ENCODE measurements at places on chromosomes 3 and 15.
A peak's percentile ranks its signal among the peaks of the same experiment; 100 is the strongest.

DNA sequence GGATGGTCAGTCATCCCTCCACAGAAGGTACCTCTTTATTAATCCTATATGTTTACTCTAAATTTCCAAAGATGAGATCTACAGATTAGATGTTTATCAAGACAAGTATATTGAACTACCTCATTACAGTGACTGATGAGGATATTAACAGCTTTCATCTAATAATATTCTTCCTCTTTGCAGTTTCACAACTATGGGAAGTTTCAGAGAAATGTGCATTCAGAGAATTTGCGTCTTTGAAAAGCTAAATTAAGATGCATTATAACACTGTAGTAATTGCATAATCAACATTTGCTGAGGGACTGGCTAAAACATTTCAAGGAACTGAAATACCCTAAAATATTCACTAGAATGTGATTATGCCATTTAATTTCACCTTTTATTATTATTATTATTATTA lies 46.7 kb downstream of the MCF2L2 start:
- no peak for DNase-seq

DNA sequence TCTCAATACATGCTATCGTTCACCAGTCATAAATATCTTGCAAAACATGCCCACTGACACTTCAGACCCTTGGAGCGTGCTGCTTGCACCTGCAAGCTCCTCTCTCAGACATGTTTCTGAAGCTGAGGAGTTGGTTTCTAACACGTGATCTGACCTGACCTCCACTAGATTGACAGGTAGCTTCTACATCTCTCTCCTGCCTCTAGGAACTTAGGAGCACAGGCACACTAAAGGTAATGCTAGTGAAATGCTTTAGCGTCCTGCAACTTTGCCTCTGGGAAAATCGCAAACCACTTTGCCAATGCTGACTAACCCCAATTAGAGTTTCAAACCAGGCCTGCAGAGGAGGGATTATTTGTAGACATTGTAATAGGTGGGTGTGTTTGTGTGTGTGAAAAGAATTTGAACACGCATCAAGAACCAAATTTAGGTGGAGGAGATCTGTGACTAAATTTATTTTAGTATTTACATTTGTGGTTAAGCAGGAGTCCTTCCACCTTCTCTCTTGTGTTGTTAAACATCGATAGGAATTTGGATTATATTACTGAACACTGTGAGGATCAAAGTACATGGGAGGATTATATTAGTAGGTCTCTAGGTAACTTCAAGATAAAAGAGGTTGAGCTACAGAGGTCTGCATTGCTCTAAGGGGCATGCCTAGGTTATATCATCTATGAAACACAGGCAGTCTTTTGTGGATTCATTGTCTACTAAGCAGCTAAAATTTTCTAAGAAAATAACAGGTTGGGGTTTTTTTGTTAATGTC lies 86.7 kb upstream of the ZBED2 start:
- DNase-seq = no peak

DNA sequence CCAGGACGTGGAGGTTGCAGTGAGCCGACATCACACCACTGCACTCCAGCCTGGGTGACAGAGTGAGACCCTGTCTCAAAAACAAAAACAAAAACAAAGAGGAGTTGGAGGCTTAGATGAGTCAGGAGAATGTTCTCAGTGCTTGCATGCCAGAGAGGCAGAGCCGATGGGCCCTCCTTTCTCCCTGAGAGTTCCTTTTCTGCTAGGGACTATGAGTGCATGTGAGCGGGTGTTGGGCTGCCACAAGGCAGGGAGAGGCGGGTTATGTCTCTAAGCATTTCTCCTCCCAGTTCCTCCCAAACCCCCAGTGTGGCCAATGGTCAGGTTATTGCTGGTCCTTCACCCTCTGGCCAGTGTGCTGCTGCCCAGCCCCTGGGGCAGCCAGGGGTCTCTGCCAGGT lies 45.1 kb downstream of the RTP1 start:
- DNase-seq = no peak

DNA sequence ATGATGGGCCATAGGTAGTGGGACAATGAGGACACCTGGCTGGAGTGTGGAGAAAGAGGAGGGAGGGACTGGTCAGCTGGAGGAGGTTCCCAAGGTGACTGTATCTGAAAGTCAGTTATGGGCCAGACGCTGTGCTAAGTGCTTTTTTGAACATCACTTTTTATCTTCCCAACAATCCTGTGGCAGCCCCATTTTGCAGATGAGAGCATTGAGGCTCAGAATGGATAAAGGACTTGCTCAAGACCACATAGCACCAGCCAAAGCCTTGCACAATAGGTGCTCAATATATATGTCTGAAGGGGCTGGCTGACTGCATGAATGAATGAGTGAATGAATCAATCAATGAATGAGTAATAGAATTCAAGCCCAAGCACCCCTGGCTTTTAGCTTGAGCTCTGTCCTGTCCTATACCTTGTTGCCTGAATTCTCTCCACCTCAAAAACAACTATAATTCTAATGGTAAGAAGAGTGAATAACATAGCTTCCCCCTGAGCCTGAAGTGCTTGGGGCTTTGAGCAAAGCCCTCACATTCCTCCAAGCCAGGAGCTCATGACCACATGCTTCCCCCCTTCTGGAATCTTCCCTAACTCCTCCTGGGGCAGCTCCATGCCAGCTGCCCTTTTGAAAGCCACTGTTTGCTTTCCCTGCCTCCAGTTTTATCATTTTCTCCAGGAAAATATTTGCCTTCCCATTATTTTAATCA lies 150.9 kb downstream of the RPLP1 start:
- DNase-seq = no peak

DNA sequence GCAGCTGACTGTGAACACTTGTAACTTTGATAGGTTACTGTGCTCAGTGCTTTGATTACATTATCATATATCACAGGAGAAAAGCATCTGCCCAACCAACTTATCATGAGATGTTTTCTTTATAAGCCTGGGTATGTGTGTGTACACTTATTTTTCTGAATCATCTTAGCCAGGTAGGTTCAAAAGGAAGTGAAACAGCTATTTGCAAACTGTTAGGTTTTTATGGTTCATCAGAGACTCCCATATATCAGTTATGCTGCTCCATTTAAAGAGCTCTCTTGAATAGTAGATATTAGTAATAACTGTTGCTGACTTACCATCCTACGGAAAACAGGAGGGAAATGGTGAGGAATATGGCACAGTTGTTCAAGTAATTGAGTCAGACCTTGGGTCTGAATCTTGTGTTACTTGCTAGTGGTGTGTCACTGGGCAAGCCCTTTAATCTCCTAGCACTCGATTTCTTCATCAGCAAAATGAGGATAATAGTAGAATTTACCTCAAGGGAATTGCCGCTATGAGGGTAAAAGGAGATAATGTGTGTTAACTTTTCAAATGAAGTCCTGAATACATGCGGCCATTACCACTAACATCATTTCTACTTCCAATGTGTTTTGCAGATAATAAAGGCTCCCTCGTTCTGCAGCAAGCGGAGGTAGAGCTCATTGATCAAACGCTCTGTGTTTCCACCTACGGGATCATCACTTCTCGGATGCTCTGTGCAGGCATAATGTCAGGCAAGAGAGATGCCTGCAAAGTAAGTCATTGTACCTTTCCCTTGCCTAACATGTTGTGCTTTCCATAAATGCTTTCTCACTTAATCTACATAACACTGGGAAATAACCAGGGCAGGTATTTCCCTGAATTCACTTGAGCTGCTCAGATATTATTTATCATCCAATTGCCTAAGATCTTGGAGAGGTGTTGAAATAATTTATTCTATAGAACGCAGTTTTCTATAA lies 7.8 kb upstream of the C3orf52 start:
- DNase-seq = no peak

DNA sequence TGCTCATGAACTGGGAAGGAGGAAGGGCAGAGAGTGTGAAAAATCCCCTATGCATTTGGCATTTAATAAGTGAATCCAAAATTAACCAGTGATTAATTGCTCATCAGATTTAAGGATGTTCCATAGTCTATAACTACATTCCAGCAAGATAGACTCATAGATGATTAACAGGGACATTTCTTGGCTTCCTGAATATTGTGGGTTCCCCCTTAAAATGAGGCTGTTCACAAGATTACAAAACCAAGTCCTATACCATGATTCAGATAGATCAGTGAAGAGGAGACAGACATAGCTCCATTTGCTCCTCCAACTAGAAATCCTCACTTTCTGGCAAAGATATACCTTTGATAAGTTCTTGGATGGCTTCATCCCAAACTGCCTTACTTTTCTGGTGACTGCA lies 15.4 kb downstream of the RASGRP1 start:
- no peak for DNase-seq

- no peak for DNase-seq
Observed at GRCh38 chr15:83012636-83013035, 1.2 kb upstream of the C15orf40 start.

DNA sequence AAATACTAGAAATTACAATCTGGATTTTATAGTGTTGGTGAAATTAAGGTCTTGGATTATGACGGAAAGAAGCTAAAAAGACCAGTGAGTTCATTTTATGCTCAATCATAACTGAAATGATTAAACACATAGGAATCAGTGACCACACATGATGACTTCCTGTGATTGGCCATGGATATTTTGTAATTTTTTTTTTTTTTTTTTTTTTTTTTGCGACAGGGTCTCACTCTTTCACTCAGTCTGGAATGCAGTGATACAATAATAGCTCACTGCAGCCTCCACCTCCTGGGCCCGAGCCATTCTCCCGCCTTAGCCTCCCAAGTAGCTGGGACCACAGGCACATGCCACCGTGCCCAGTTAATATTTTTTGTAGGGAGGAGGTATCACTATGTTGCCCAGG lies 47.4 kb downstream of the PAQR5 start:
- no peak for DNase-seq

GRCh38 chr3:140914384-140914945 lies 27.2 kb upstream of the SLC25A36 start:
- DNase-seq = no peak

DNA sequence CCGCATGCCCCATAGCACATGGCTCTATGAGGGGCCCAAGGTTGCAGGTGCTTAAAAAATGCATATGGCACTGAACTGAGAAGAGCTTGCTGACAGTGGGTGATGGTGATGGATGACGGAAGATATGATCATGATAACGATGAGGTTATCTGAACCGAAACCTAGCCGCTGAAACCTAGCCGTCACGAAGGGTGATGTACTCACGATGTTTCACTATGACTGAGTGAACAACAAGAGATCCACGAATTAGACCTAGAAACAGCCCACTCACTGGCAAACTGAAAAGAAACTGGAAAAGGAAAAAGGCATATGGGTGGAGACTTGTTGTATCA lies 57.6 kb upstream of the BCL6 start:
- DNase-seq = peak; percentile 80

DNA sequence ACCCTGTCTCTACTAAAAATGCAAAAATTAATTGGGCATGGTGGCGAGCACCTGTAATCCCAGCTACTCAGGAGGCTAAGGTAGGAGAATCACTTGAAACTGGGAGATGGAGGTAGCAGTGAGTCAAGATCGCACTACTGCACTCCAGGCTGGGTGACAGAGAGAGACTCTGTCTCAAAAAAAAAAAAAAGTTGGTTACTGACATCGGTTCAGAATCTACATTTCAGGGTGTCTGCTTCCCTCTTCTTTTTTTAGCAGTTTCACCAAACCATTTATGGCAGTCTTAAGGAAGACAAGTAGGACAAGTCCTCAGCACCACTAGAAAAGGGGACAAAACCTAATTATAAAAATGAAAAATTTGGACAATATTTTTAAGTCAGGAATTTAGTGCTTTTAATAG lies 3.3 kb upstream of the USP4 start:
- DNase-seq = no peak

DNA sequence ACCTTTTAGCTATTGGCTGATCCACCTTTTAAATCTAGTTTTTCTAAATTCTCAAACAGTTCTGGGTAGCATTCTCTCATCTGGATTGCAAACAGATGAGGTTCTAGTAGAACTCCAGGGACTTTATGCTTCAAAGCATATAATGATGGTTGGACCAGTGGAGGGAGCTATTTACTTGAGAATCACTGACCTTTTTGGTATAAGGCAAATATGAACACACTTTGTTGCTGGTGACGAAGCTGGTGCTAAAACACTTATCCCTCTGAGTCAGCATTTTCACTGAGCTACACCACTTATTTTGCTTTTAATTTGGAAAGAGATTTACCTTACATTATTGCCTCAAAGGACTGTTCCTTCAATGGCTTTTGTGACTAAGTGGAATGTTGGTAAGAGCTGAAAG lies 58.6 kb upstream of the SLITRK3 start:
- no peak for DNase-seq

GRCh38 chr15:76339305-76340197 lies 3.0 kb downstream of the ISL2 start:
- no peak for DNase-seq

DNA sequence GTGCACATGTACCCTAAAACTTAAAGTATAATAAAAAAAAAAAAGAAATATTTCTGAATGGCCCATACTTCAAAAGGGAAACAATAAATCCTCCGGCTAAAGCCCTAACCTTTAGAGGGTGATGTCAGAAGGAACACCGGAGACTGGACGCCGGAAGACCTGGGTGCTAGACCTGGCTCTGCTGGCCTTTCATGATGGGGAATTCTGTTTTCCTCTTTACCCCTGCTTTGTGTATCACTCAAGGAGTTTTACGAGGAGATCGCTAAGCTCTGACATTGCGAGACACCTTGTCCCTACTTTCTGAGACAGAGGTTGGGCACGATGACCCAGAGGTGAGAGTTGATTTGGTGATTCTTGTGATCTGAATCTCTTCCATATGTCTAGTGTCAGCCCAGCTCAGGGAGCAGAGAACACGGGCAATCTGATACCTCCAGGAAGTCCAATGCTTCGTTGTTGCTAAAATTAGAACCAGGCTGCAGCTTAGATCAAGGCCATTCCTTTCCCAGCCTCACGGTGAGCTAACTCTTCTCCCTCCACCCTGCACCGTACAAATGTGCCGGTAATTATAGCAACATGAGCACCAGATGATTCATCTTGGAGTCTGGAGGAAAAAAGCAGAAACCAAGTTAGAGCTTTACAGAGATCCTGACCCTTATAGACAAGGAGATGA lies 42.0 kb upstream of the CFAP161 start:
- DNase-seq = no peak

- DNase-seq = no peak
Observed at GRCh38 chr3:127690823-127691452, 18.2 kb downstream of the ABTB1 start.

DNA sequence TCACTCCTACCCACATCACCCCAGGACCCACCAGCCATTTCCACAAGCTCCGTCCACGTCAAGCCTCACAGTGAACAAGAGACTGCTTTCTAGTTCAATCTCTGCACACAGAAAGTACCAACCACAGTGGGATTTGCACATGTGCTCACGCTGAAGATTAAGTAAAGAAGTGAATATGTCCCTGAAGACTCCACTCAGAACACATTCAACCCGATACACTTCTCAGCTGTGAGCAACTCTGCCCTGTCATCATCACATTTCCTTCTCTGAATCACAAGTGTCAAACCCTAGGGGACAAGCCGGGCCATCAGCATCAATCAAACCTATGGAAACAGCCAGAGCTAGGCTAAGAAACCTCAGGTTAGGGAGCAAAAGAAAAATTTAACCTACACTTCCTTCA lies 1.9 kb downstream of the STIMATE start:
- DNase-seq = no peak

Data from activated CD4-positive, alpha-beta T cell treated with anti-CD3 and anti-CD28 coated beads, Interleukin-2, amount 50 U/mL, for 24 hours (primary cell).